ENCODE measurements at places on chromosomes 12 and 14.

- DNase-seq: no peak
Measured at GRCh38 chr14:23009483-23009938, 432 bp downstream of the C14orf93 start.

DNA sequence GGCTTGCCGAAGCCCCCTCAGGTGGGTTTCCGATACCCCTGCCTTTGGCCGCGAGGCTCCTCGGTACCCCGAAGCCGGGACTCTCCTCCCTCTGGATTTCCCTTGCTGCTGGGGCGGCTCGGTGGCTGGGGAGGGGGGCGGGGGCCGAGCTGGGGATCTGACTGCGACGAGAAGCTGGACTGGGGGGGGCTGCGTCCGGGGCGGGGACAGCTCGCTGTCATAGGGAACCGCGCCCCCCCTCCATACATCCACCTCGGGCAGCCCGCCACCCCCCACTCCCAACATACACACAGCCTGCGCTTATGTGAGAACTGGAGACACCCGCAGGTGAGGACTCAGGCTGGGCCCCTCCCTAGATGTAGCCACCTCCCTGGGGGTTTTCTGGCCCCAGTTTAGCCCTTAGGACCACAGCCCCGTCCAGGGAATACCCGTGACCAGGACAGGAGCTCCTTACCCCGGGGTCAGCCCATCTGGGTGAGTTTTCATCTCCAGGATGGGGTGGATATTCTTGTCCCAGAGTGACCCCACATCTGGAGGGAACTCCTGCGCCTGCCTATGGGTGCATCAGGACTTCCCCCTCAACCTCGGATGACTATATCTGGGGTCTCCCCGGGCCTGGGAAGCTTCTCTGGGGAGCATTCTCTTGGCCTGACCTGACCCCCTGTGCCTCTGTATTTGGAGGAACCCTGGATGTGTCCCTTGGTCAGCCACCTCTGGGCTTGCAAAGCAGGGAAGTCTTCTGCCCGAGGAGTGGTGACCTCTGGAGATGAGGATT lies 687 bp downstream of the ASIC1 start:
- no peak for DNase-seq

DNA sequence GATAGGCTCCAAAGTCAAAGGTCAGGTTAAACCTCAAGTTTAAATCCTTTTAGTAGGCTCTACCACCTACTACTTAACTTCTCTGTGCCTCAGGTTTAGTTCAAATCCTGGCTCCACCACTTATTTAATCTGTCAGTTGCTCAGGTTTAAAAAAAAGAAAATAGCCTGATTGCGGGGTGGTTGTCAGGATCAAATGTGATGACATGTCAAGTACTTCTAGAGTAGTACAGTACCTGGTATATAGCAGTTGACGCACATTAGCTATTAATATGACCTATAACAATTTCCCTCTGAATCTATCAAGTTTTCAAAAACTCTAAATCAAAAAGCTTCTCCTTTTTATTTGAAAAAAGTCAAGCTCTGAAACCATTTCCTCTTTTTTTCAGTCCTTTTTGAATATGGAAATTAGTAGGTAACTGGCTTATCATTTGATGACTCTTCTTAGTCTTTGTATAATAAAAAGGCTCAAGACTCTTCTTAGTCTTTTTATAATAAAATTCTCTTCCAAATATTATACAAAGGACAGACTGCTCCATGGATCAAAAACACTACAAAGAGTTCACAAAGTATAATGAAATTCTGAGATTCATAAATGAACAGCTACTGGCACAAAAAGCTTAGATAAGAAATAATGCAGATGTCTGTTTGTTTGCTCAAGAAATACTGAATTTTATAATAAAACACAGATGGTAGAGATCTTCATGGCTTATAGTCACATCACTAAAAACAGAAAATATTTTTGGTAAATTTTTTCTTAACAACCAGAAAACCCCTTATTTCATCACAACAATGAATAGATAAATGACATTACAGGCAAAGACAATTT lies 5.0 kb downstream of the OSBPL8 start:
- no peak for DNase-seq

GRCh38 chr12:74846116-74846515 lies 308.5 kb downstream of the ATXN7L3B start:
- no peak for DNase-seq

DNA sequence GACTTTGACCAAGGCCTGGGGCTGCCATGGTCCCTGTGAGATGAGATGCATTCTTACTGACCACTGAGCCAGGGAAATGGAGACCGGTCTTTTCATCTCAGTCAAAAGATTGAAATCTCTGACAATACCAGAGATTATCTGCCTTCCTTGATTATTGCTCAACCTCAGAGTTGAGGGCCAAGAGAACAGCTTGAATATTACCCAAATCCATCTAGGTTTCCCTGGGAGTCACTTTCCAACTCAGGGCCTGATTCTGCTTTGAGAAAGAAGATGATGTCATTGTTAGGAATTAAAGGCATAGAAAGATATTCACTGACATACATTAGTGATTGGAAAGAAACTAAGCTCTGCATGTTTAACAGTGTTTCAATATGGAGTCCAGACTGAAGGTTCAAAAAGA lies 515.9 kb upstream of the TBX3 start:
- DNase-seq: no peak

DNA sequence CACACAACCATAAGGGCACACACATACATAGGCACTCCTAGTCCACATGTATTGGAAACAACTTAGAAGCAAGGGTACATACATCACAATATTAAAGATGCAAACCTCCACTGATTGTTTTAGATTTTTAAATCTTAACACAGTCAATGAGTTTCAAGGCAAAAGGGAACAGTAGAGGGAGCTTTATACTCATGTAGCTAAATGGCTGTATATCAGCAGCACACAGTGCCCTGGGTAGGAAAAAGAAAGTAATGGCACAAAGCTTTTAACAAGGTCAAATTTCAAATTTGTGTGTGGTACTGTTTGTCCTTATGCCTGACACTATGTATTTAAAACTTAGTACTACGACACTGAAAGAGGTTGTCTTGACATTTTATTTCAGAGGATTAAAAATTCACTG lies 262.0 kb downstream of the MED13L start:
- DNase-seq: no peak

DNA sequence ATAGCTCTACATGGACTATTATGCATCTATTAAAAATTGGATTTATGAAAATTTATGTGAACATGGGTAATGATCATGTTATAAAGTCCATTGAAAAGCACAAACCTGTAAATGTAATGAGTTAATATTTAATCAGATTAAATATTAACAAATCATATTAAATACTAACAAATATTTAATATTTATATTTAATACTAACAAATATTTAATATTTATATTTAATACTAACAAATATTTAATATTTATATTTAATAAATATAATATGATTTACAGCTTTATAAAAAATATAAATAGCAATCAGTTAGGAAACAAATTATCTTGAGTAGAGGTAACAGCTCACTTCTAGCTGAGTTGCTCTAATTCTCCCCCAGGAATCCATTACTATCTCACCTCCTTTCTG lies 758.0 kb upstream of the USP15 start:
- DNase-seq: no peak

DNA sequence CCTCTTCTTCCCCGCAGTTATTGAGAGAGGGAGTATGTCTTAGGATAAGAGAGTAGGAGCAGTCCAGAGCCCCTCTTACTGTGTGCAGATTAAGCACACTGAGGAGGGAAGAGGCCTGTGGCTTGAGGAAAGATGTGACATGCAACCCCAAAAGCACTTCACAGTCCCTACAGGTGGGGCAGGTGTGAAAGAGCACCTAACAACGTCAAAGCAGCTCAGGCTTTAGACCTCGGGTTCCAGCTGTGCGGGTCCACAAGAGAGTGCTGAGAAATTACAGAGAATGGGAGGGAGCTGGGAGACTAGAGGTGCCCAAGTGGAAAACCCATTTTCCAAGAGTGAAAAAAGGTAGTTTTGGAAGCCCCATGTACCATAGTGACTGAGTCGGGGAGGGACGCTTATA lies 127.6 kb downstream of the SLC25A47 start:
- DNase-seq: no peak

GRCh38 chr12:109949089-109949488 lies 47.1 kb downstream of the GIT2 start:
- no peak for DNase-seq

GRCh38 chr12:114625294-114625851 lies 58.6 kb downstream of the TBX3 start:
- DNase-seq: peak; percentile 0

GRCh38 chr12:80325167-80325959 lies 118.7 kb upstream of the PTPRQ start:
- no peak for DNase-seq

DNA sequence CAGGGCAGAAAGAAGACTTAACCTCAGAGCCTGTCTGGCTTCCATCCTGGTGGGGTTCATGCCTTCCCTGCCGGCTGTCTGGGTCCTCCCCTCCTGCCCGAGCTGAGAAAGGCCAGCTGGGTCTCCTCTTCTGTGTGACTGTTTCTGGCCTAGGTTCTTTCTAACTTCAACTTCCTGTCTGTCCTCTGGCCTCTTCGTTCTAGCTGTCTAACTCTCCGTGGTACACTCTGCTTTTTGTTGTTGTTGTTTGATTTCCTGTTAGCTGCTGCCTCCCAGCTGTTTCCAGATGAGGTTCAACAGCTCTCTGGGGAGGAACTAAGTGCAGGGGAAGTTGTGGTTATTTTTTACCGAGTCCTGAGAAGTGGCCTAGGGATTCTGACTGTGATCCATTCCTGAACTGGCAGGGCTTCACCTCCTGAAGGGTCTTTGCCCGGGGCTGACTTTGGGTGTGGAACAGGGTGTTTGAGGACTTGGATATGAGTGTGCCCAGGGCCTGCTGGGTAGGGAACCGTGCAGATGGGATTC lies 3.2 kb downstream of the MLXIP start:
- no peak for DNase-seq

- no peak for DNase-seq
Measured at GRCh38 chr14:56896922-56897321, 86.6 kb upstream of the OTX2 start.

DNA sequence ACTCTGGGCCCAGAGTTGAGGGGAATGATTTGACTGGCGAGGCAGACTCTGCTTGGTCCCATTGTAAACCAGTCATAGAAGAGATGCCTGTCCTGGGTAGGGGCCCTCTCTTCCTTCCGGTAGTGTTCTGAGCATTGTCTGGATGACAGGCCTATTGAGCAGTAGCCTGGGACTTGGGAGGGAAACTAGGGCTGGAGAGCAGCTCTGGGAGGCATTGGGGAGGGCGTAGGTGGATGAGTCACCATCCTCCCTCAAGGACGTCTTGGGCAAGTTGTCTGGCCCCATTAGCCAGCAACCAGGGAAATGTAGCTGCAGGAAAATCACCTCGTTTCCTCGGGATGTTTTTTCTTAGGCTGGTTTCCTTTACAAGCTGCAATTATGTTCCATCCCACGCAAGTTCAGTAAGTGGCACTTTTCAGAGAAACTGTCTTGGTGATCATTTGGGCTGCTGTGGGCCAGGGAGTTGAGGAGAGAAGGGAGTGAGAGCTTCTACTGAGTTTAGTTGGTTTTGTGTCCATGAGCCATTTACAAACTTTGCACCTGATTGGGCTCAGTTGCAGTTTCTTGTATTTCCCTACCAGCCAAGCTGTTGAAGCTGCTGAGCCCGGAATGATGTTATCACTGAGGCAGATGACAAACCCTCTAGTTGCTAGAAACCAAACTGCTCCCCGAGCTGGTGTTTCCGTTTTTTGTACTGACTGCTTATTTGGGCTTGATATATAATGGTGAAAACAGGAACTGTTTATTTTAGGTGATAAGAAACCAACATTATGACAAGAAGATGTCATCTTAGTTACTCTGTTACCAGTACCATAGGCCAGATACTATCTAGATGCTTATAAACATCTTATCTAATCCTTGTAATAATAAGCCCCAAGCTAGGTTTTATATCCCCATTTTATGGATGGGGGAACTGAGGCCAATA lies 147.6 kb downstream of the CHST11 start:
- no peak for DNase-seq

- no peak for DNase-seq
Measured at GRCh38 chr12:67989184-67989920, at the start of gene IFNG-AS1. Gene IFNG-AS1 (plus strand): TSS chr12:67989447.

- DNase-seq: no peak
Measured at GRCh38 chr12:2490831-2491230, 303.9 kb upstream of the FKBP4 start.

GRCh38 chr12:46686267-46686942 lies 139.4 kb downstream of the SLC38A4 start:
- no peak for DNase-seq

DNA sequence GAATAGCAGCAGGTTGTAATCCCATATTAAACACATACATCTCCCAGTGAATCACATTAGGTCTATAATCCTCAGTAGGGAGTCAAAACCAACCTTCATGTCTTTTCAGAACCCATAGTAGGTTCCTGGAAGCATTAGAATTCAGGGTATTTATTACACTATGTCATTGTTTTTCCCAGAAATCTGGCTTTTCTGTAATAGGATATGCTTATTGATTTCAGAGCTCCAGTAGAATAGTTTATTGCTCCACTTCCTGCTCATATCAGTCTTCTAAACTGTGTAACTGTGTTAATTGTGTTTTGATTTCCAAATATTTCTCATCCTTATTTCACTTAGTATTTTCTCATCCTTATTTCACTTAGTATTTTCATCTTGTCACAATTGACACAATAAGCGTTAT lies 268.0 kb downstream of the CCDC59 start:
- no peak for DNase-seq

- peak; percentile 40 for DNase-seq
Measured at GRCh38 chr12:117118838-117119591, 19.8 kb upstream of the TESC start.

DNA sequence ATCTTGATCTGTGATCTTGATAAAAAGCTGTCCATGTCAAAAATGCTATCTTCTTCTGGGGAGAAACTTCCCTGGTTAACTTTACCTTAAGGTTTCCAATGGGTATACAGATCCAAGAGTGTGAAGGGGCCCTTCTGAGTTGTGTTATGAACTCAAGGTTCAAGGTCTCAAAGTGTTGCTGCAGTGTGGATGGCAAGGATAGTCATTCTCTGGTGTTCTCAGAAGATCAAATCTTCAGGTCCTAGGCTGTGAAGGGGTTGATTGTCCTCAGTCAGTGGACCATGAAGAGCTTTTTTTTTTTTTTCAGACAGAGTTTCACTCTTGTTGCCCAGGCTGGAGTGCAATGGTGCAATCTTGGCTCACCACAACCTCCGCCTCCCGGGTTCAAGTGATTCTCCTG lies 114.4 kb downstream of the SPTSSA start:
- no peak for DNase-seq

- DNase-seq: no peak
Measured at GRCh38 chr12:105676694-105677093, 346.2 kb downstream of the C12orf75 start.

GRCh38 chr12:57745485-57745881 lies 644 bp downstream of the TSPAN31 start:
- no peak for DNase-seq

GRCh38 chr12:4540170-4540569 lies 1.5 kb downstream of the RAD51AP1 start:
- DNase-seq: no peak

DNA sequence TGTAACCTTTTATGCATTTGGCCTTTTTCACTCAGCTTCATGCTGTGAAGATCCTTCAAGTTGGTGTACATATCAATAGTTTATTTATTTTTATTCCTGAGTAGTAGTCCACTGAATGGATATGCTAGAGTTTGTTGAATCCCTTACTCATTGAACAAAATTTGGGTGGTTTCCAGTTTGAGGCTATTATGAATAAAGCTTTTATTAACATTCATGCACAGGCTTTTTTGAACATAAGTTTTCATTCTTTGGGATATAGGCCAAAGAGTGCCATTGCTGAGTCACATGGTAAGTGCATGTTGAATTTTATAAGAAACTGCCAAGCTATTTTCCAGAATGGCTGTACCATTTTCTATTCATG lies 59.5 kb upstream of the CAPRIN2 start:
- DNase-seq: no peak

GRCh38 chr14:92693998-92694795 lies 54.2 kb downstream of the LGMN start:
- no peak for DNase-seq

GRCh38 chr14:61438497-61438859 lies 117.1 kb downstream of the PRKCH start:
- no peak for DNase-seq
